Thymus (tissue), 14 donors: ENCODE measurements at places on chromosomes 2 and 18. TPM values are rescaled to one million over a fixed set of nuclear protein-coding genes. Genes with fewer than 3 reads are reported as not detected.

SERPINE2 gene
- total RNA-seq, result 11.0 TPM

TOGARAM2 gene
- 0.90 TPM for total RNA-seq

KATNAL2 gene
- total RNA-seq, result 2.2 TPM

MEIS1 gene
- total RNA-seq, result 9.8 TPM

RAX gene
- total RNA-seq, result under 0.01 TPM

HOXD4 gene
- 0.09 TPM for total RNA-seq

DGUOK gene
- 73.7 TPM for total RNA-seq

NEU4 gene
- 0.05 TPM for total RNA-seq

MC4R gene
- total RNA-seq, result 0.33 TPM

NT5DC4 gene
- 0.85 TPM for total RNA-seq

IL1F10 gene
- not detected for total RNA-seq

CDH20 gene
- total RNA-seq, result 0.09 TPM

PLCL1 gene
- 16.5 TPM for total RNA-seq

LAMA1 gene
- total RNA-seq, result 0.71 TPM

SYT4 gene
- 0.14 TPM for total RNA-seq

WDFY1 gene
- 35.0 TPM for total RNA-seq

MAL gene
- total RNA-seq, result 190 TPM

NR4A2 gene
- total RNA-seq, result 0.61 TPM

AGXT gene
- 0.14 TPM for total RNA-seq

RIF1 gene
- total RNA-seq, result 35.9 TPM

PKDCC gene
- 77.8 TPM for total RNA-seq

GCG gene
- total RNA-seq, result 1.7 TPM

GALR1 gene
- 0.05 TPM for total RNA-seq

RTP5 gene
- 0.66 TPM for total RNA-seq

LRRTM1 gene
- total RNA-seq, result not detected
